Lung (tissue), 17 donors: ENCODE measurements at places on chromosomes 13 and 19. TPM values are rescaled to one million over a fixed set of nuclear protein-coding genes. Genes with fewer than 3 reads are reported as not detected.

Gene CADM4
- 6.3 TPM for polyA plus RNA-seq

Gene CYP4F2
- not detected for polyA plus RNA-seq

Gene POU2F2
- polyA plus RNA-seq, result 11.9 TPM

Gene ICAM4
- 4.6 TPM for polyA plus RNA-seq

Gene DCAF15
- 29.0 TPM for polyA plus RNA-seq

Gene PGLYRP2
- 0.10 TPM for polyA plus RNA-seq

Gene SGCG
- polyA plus RNA-seq, result 1.9 TPM

Gene SIGLEC12
- 0.12 TPM for polyA plus RNA-seq

Gene SYT3
- polyA plus RNA-seq, result 0.23 TPM

Gene ZNF221
- 0.81 TPM for polyA plus RNA-seq

Gene HNRNPL
- 169 TPM for polyA plus RNA-seq

Gene SMAD9
- 3.2 TPM for polyA plus RNA-seq

Gene PABPC3
- polyA plus RNA-seq, result 0.02 TPM

Gene KXD1
- polyA plus RNA-seq, result 117 TPM

Gene CLEC4M
- 2.5 TPM for polyA plus RNA-seq

Gene ZNF234
- polyA plus RNA-seq, result 2.6 TPM

Gene SIGLEC9
- 57.0 TPM for polyA plus RNA-seq

Gene C19orf67
- not detected for polyA plus RNA-seq

Gene AP2A1
- 64.0 TPM for polyA plus RNA-seq

Gene ZNF560
- polyA plus RNA-seq, result 0.05 TPM

Gene RNASEH2A
- 11.1 TPM for polyA plus RNA-seq

Gene KLK2
- polyA plus RNA-seq, result not detected

Gene CFAP97D2
- polyA plus RNA-seq, result 1.4 TPM

Gene KLF1
- 0.61 TPM for polyA plus RNA-seq

Gene SMIM44
- polyA plus RNA-seq, result not detected

Gene LHB
- 0.32 TPM for polyA plus RNA-seq

Gene CRLF1
- 12.8 TPM for polyA plus RNA-seq

Gene ELANE
- 2.0 TPM for polyA plus RNA-seq

Gene C13orf42
- 0.04 TPM for polyA plus RNA-seq

Gene MBD3L3
- not detected for polyA plus RNA-seq

Gene LYPD3
- polyA plus RNA-seq, result 1.0 TPM

Gene TMEM59L
- 0.49 TPM for polyA plus RNA-seq

Gene NXNL1
- polyA plus RNA-seq, result not detected

Gene LIM2
- polyA plus RNA-seq, result not detected

Gene CEACAM8
- 0.88 TPM for polyA plus RNA-seq

Gene IRGC
- polyA plus RNA-seq, result not detected
